ENCODE measurements at places on chromosomes 7 and 10. TPM values are rescaled to one million over a fixed set of nuclear protein-coding genes. Genes with fewer than 3 reads are reported as not detected.

Gene SRRM3
- total RNA-seq, result 1.9 TPM

Gene INHBA
- 78.7 TPM for total RNA-seq

Gene TAS2R41
- total RNA-seq, result 0.49 TPM

Gene PAPOLB
- 0.16 TPM for total RNA-seq

Gene NEUROD6
- not detected for total RNA-seq

Gene EN2
- not detected for total RNA-seq

Gene CLCN1
- under 0.01 TPM for total RNA-seq

Gene ATXN7L1
- 13.4 TPM for total RNA-seq

Gene ANKRD22
- total RNA-seq, result 0.16 TPM

Gene PNLIPRP3
- not detected for total RNA-seq

Gene ABCA13
- 1.1 TPM for total RNA-seq

Gene HHEX
- total RNA-seq, result 1.3 TPM

Gene SOSTDC1
- 0.73 TPM for total RNA-seq

Gene ZNF804B
- not detected for total RNA-seq

Gene AS3MT
- 9.9 TPM for total RNA-seq

Gene CYP26A1
- total RNA-seq, result not detected

Gene SLC26A5
- not detected for total RNA-seq

Gene DNAJC12
- 1.1 TPM for total RNA-seq

Gene CALML5
- not detected for total RNA-seq

Gene SDHAF3
- total RNA-seq, result 4.1 TPM

Gene MYOZ1
- 0.12 TPM for total RNA-seq

Gene DLG5
- total RNA-seq, result 54.2 TPM

Measured in hair follicle dermal papilla cell (primary cell).